ENCODE measurements at places on chromosomes 13 and 19.

DNA sequence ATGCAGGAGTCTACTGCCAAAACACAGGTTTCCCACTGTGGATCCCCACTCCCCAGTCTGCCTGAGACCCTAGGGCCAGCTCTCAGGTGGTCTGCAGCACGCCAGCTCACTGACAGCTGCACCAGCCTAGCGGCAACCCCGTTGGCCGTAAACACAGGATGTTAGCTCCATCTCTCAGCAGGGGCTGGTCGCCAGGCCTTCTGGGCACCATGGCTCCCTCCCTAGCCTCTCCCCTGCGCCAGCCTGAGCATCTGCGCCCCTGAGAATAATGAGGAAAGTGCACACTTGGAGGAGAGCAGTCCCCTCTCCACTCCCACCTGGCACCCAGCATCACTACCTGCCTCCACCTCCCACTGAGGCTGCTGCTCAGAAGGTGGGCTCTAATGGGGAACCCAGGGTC is 20.8 kb upstream of the EPHX3 start:
- no peak for DNase-seq

DNA sequence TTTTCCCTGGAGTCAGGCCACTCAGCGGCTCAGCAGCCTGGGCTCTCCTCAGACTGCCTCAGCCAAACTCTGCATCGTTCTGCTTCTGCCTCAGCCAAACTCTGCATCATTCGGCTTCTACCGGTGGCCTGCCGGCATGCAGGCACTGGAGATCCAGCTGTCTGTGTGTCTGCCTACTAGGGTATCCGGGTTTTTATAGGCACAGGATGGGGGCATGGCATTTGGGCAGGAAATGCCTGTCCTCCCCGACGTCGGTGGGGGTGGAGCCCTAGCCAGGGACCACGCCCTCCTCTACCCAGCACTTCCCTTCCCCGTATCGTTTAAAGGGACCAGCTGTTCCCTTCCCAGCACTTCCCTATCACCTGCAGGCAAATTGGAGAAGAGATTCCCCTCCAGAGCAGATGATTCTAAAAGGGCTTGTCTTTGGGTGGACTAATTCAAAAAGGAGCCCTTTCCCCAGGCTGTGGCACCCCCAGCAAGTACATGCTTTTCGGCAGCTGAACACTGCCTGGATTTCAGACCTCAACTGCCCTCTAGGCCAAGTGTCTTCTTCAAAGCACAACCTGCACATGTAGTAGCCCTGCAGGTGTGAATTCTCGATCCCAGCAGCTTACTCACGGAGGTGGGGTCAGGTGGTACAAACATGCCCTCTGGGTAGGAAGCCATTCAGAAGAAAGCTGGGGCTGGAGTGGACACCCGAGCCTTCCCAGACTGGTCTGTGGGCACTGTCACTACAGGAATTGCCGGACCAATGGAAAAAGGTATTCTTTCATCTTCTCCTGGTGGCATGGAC is 25.4 kb upstream of the GPR12 start:
- no peak for DNase-seq

DNA sequence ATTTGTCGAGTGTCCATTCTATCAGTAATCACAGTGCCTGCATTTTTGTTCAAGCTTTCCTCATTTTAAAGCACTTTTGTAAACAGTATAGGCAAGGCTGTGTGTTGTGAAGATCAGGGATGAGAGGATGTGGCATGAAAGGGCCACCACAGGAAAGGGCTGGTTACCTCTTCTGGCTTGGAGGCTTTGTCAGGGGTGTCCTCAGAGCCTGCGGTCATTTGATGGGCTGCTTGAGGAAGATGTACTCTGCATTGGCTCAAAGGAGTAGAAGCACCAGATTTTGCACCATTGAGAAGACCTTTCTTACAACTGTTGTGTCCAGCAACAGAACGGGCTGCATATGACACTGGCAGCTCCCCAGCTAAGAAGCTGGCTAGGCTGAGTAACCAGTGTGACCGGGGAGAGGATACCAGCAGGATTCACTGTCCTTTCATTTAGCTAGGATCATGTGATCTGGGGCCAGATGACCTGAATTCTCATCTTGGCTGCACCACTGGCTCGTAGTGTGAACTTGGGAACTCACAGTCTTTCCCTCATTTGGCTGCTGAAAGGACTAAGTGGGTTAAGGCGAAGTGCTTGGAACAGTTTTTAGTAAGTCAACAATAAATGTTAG is 380.2 kb downstream of the FGF9 start:
- DNase-seq = no peak

- DNase-seq = no peak
Observed at GRCh38 chr13:91355099-91355825, 7.8 kb downstream of the MIR17HG start.

DNA sequence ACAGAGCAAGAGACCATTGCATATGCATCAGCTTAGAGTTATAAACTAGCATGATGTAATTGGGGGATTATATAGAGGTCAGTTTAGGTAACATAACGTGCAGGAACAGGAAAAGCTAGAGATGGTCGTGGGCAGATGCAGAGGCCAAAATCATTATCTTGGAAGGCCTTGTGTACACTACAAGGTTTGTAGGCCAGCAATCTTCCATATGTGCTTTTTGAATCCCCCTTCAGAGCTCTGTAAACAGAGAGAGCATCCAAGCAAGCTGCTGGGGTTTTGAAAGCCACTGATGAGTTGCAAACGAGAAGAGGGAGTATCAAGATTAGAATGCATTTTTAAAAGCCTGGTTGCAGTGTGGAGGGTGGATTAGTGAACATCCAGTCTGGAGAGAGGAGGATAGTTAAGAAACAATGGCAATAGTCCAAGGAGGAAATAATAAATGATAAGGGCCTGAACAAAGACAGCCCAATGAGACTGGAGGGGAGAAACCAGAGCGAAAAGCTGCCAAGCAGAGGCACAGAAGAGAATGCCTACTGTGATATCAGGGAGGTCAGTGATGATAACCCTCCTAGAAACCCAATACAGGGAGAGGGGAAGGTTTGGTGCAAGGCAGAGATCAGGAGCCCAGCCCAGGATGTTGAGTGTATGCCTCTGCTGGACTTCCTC is 109.6 kb downstream of the ZAR1L start:
- no peak for DNase-seq

DNA sequence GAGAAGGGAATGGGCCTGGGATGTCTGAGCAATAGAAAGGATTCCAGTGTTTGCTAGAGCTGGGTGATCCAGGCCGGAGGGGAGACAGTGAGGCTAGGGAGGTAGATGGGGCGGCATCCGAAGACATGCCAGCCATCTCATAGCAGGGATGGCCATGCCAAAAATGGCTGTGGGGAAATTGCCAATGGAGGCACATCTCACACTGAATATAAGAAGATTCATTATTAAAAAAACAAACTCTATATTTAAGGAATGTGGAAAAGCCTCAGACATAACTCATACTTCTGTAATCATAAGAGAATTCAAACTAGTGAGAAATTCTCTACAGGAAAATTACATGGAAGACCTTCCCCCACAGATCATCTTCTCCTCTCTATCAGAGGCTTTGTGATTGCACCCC is 289.2 kb downstream of the FGF9 start:
- no peak for DNase-seq

All from hypothalamus (tissue), 51 donors.